ENCODE measurements at places on chromosomes 6 and 20.

DNA sequence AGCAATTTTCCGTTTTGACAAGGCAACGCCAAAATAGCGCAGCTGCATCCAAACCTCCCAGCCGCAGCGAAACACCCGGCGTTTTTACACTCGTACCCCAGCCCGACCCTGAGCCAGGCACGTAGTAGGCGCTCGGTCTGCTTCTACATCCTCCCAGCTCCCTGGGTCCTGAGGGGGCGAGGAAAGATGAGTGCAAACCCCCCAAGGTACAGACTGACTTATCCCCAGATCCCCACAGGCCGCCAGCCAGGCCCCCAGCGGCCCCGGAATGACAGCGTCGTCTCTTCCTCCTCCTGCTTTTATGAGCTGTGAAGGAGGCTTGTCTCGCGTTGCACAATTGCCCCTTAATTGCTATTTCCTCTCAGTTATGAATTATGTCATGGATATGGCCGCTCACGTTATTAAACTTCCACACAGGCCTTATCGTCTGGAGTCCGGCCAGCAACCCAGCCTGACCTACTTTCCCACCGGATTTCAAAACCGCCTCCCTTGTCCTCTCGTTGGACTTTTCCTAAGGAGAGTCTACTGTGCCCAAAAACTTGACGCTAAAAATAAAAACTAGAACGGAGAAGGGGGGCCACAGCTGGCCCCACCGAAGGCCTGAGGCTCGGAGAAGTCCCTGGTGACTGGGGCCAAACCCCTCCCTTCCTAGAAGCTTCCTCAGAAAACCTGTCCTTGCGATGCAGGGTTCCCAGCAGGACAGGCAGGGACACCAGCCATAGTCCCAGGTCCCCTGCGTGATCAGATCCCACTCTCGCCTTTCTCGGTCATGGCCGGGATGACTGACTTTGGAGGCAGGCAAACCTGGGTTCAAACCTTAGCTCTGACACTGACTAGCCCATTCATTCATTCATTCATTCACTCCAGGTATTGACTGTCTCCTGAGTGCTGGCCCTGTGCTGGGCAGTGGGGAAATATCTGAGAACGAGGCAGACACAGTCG, 130.9 kb upstream of the PTPN1 start:
- no peak for DNase-seq

GRCh38 chr6:42404484-42404883, 47.2 kb downstream of the TRERF1 start:
- no peak for DNase-seq

- peak; percentile 6 for DNase-seq
These were observed 54.5 kb downstream of the STMND1 start for GRCh38 chr6:17156112-17156921.

GRCh38 chr6:137323860-137324259, 104.7 kb upstream of the IFNGR1 start:
- no peak for DNase-seq

- DNase-seq, result no peak
These were observed 128.6 kb downstream of the SCAF8 start for GRCh38 chr6:154861825-154862224.

GRCh38 chr6:45757443-45758130, 258.1 kb downstream of the CLIC5 start:
- no peak for DNase-seq

- no peak for DNase-seq
These were observed 346.4 kb downstream of the CDC5L start for GRCh38 chr6:44733868-44734267.

DNA sequence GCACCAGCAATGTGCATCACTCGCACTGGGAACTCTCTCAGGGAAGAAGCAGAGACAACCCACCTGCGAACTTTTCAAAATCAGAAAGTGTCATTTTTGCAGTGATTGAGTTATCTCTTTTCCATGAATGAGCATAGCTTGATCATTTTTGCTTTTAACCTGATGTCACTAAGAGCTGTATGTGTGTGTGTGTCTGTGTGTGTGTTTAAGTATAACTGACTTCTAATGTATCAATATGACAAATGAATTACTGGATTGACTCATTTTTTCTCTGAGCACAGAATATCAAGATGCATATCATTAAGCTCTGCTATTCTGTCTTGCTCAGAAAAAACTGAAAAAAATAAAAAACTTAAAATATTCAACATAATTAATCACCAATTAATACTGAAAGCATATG, 548.9 kb upstream of the MARCKS start:
- no peak for DNase-seq

DNA sequence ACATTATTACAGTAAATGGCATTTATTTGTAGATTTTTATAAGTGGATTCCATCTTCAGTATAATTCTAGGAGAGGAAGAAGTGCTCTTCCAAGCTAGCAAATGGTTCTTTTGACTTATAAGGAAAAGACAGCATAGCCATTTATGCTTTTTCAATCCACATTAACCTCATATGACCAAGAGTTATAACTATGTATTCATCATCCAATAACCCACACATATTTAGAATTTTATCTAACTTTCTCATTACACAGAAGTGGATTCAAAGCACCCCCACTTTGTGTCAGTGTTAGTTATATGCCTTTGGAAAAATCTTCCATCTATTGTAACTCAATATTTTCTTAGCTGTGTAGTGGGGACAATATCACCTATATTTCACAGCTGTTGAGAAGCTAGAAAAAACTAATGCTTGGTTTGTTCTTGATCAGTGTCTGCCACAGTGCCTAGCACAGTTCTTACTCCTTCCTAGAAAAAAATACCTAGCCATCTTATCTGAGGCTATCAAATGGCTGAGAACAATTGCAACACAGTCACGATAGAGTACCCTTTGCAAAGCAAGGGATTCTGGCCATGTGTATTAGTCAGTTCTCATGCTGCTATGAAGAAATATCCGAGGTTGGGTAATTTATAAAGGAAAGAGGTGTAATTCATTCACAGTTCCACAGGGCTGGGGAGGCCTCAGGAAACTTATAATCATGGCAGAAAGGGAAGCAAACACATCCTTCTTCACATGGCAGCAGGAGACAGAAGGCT, 986.3 kb downstream of the TFAP2A start:
- DNase-seq, result no peak

DNA sequence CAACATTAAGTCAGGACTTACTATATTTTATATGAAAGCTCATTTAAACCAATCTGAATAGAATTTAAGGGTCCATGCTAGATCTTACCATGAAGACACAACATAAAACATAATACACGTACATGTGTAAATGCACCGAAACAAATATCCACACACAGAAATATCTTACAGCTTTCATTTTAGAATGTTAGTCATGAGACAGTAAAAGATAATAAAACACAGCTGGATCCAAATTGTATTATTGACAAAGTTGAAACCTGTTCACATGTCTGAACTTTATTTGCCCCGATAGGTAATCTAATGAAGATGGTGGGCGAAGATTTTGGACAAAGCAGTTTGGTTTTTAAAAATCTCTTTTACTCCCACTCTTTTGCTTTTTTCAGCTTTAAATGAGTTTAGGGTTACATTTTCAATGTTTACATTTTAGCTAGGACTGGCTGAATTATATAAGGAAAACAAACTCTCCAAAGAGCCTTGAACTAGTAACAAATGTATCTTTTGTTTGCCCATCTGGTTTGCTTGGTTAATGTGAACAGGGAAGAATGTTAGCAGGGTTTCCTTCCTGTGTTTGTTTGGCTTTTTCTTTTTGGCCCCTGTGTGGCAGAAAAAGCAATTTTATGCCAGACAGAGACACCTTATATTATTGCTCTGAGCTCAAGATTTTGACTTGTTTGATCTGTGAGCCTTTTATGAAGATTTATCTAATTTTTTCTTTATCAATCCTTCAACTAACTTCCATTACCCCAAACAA, 5.1 kb upstream of the TMEM181 start:
- no peak for DNase-seq

GRCh38 chr6:167789358-167789757, 37.4 kb upstream of the AFDN start:
- DNase-seq, result no peak

- no peak for DNase-seq
These were observed 55.6 kb upstream of the FOXC1 start for GRCh38 chr6:1554141-1554475.

GRCh38 chr6:34022250-34022872, 123.5 kb downstream of the GRM4 start:
- no peak for DNase-seq

GRCh38 chr6:53483423-53484353, 61.2 kb downstream of the GCLC start:
- DNase-seq, result no peak

Data from stimulated activated CD4-positive, alpha-beta T cell treated with anti-CD3 and anti-CD28 coated beads, Interleukin-15, amount 100 ng/mL, for 1 hour (primary cell).